ENCODE measurements at places on chromosomes 6 and 20. TPM values are rescaled to one million over a fixed set of nuclear protein-coding genes. Genes with fewer than 3 reads are reported as not detected.

Gene TGM3
- not detected for total RNA-seq

Gene CST4
- total RNA-seq: not detected

Gene UBE2C
- 28.8 TPM for total RNA-seq

Gene KCNK15
- not detected for total RNA-seq

Gene WFDC12
- not detected for total RNA-seq

Gene HDGFL1
- not detected for total RNA-seq

Gene STX7
- 27.5 TPM for total RNA-seq
